ENCODE measurements at places on chromosomes 12 and 14.

GRCh38 chr12:92111256-92111655 lies 34.4 kb downstream of the BTG1 start:
- no peak for DNase-seq

DNA sequence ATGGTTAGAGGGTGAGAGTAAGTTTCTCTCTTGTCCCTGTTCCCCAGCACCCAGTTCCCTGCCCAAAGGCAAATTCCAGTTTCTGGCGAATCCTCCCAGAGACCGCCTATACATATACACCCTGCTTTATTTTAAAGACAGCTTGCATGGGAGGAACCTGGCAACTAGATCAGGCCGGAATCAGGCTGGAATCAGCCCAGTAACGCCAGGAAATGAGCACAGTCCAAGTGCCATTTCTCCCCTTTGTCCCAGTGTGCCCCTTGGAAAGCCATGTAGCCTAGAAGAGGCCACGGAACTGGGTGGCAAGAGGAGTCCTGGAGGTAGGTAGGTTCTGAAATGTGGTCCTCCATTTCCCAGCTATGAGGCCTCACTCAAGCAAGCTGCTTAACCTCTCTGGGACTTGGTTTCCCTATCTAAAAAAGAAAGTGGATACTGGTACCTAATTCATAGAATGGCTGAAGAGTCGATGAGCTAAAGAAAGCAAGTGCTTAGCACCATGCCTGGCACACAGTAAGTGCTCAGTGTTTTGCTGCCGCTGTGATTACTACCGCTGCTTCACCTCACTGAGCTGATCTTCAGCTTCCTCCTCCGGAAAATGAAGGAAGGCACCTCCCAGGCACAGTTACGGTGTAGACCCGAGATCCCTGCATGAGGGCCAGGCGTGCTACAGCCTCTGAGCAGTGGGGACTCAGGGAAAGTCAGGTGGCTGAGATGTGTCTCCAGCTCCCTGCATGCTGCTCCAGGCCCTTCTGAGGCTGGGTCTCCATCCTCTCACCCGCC lies 36.4 kb downstream of the PITPNM2 start:
- DNase-seq = no peak

GRCh38 chr14:77549451-77549850 lies 50.8 kb upstream of the ISM2 start:
- no peak for DNase-seq

DNA sequence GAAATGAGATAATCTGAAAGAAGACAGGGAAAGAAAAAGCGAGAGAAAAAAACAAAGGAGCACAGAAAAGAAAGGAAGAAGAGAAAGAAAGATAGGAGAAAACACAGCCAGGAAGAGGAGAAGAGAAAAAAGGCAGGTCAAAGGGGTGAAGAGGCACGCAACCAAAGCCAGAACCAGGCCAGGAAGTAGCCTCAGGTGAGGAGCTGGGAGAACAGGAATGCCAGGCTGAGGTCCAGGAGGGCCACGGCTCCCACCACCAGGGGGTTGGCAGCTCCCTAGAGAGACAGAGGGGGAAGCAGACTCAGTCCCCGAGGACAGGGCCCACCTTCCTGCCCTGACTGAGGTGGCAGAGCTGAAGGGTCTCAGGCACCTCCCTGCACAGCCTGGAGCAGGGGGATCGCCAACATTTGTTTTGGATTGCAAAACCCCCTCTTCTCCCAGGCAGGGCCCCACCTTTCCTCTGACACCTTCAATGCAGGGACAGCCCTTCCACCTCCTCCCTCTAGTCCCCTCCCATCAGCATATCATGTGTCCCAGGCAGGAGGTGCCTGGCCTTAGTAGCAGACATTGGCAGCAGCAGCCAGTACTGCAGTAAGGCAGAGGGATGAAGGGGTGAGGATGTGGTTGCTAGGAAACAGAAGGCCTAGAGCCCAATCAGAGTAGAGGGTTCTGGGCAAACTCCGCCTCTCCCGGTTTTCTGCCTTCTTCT lies 2.0 kb upstream of the AP1G2 start:
- DNase-seq = no peak

DNA sequence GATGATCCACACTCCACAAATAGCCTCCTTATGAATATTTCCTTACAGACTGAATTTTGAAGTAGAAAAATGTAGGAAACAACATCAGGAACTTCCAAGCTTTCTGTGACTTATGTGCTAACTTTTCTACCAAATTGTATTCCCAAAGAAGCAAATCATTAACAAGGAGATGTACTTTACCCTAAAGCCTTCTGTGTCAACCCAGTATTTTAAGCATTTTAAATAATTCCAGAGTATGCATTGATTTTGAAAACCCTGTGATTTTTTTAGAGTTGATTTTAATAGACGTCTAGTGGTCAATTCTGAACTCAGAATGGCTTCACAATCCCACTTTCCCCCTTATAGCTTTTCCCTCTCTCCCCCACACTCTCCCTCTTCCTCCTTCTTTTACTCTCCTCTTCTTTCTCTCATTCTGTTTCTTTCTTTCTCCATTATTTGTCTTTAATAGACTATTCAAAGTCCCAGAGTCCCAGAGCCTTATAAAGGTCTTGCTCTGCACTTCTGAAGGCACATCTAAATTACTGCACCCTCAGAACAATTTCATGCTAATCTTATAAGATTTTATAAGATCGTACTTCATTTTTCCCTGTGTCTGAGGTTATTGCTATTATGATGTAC lies 10.1 kb upstream of the MYF6 start:
- DNase-seq = no peak

DNA sequence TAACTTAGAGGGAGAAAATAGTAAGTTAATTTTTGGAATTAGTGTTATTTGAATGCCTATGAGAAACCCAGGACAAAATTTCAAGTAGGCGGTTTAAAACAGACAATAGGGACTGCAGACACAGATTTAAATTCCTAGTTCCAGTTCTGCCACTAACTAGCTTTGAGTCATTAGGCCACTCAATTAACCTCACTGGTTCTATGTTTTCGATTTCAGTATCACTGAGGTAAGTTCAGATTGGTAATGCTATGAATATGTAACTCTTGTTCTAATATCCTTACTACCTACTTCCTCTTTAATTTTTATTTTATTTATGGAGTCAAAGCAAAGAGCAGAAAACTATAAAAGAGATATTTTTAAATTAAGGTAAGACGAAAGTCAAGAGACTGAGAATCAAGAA lies 52.6 kb downstream of the GALC start:
- DNase-seq = no peak

DNA sequence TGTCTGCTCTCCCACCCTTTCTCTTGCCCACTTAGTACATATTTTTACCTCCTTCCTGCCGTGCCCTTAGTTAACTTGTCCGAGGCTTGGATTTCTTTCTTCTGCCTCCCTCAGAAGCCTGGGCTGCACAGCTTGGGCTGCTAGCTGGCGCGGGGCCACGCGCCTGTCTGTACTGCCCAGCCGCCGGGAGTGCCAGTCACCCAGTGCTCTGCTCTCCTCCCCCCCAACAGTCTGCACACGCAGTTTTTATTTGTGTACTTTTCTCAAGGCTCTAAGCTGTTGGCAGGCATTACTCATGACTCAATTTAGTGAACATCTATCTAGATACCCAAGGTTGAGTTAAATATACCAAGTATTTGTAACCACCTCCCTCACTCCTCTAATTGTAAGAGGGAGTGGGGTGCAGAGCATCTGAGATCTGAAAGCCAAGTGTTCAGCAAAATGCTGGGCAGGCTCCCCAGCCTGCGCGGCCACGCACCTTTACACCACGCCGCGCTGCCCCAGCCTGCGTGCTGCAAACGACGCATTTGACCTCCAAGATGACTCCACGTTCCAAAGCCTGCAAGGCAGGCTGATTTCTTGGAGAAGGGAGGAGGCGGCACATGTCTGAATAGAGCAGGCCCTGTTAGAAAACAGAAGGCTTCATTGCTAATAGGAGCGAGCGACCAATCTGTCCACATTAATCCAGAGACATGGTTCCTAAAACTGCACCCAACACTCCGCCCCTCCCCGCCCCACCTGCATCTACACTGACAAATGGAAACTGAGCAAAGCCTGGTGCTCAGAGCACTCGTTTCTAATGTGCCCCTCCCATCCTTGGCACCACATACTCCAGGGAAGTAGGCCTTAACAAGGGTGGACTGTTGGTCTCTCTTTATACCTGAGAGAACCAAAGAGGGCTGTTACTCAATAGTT lies 18.2 kb upstream of the CACNA2D4 start:
- no peak for DNase-seq

DNA sequence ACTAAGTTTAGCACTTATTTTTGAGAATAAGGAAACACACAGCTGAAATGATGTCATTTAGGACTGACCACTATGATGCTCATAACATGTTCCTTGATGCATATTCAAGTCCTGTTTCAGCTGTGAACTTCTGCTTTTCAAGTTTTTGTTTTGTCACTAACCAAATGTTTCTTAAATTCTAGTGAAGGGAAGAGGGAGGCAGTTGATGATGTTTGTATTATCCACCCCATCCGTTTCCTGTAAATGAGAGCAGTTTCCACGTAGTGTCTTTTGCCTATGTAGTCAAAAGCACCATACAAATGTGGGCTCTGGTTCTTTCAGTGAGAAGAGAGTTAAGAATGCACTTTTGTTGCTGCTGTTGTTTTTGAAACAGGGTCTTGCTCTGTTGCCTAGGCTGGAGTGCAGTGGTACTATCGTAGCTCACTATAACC lies 491.8 kb downstream of the PCNX1 start:
- DNase-seq = no peak

DNA sequence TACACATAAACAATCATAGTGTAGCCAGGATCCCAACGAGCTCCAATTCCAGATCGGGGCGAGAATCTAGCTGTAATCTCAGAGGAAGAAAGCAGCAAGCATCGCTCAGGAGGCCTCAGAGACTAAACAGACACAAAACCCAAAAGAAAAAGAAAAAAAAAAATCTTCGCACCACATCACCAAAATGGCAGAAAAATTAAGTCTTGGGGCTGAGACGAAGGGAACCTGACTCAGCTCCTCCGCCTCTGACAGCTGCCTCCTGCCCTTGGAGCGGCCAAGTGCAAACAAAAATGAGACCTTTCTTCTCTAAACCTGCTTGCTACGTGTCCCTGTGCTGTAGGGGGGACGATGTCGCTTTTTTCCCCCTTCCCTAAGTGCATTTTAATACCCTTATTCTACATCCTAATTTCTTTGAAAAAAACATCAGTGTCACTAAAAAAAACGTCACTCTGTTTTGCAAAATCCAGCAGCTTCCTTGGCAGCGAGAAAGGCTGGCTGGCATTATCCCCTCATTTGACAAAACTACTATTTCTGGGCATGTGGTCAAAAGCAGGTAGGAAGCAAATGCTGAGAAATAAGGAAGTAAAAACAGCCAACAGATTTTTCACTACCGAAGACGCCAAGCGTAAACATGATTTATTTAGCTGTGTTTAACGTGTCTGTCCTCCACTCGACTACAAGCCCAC lies 30.5 kb downstream of the BCL11B start:
- no peak for DNase-seq

DNA sequence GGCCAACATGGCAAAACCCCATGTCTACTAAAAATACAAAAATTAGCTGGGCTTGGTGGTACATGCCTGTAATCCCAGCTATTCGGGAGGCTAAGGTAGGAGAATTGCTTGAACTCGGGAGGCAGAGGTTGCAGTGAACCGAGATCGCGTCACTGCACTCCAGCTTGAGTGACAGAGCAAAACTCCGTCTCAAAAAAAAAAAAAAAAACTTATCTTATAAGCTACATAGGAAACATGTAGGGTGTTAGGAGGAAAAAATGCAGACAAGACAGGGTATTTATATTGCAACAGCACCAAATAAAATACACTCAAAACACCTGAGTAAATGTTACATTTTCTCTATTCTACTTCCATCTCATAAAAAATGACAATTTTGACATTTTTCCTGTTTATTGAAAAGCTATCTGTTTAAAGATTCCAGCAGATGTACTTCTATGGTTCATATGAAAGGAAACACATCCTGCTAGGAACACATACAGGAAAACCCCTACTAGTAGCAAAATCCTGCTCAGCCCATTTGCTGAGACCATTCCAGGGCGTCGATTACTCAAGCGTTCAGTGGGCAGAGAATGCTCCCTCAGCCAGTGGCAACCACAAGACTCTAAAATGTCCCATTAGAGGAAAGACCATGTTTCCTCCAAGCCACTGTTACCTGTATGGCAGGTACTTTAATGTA lies 19.7 kb downstream of the CORO1C start:
- no peak for DNase-seq

- DNase-seq = no peak
Measured at GRCh38 chr12:25855716-25856115, 102.8 kb upstream of the RASSF8 start.

DNA sequence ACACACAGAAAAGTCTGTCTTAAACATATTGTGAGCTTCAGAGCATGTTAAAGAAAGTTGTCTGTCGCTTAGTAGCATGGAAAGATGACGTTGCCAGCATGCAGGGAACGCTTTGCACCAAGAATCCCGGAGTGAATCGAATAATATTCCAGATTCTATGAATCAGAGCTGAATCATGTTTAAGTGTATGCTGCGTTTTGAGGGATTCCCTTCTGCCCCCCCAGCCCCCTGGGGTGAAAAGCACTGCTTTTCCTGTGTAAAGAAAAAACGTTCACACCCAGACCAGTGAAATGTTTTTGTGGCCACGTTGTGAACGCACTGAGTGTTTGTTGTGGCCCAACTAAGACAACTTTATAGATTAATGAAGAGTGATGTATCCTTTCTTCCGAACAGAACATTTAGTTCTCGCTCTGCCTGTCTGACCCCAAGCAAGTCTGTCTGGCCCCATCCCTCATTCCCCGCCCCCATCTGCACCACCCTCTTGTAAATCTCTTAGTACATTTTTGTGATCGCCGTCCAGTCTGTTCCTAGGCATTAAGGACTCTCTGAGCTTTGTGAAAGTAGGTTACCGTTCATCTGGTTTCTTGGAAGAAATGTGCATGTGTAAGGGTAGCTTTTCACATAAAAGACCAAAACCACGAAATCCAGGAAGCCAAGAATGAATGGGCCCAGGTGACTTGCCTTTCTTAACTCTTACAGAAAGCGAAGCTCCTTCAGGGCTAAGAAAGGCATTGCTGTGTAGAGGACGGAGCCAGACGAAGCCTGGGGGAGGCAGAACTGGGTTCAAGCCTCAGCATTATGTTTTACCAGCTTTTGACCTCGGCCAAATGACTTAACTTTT lies 103.0 kb downstream of the SAMD4A start:
- no peak for DNase-seq

DNA sequence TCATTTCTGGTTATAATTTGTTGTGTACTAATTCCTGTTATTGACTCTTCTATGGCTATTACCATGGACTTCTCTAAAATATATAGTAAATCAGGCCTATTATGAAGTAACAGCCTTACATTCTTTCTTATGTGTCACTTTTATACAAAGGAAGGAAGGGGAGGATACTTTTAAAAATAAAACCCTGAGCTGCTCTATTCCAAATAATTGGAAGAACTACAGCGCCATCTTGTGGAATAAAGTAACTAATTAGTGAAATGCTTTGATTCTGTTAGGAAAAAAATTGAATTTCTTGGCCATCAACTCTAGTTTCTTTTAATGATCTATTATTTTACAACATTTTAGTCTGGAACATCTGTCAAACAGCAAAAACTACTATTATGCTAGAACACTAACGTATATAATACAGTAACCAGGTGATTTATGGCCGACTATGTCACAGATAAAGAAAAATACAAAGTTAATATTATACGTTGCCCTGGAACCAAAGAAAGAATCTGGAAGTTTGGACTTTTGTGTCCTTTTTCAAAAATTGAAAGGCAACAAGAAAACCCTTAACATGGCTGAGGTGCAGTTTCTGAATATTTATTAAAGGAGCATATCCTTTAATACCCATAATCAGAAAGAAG lies 55.0 kb upstream of the NELL2 start:
- DNase-seq = no peak
